ENCODE measurements at places on chromosomes 7 and 10.

DNA sequence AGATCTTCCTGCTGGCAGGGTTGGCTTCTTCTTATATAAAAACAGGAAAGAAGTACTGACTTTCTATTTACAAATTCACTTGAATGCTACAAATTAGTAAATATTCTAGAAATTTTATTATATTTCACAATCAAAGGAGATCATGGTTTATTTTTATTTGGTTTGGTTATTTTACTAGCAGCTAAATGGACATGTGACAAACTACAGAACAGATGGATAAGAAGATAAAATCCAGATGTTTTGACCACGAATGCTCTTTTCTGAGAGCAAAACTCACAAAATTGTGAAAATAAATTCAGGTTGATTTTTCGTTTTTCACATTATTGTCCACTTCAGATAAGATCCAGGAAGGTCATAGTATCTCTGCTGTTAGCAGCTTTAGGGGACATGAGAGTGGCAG lies 55.4 kb downstream of the CACNA2D1 start:
- no peak for DNase-seq

DNA sequence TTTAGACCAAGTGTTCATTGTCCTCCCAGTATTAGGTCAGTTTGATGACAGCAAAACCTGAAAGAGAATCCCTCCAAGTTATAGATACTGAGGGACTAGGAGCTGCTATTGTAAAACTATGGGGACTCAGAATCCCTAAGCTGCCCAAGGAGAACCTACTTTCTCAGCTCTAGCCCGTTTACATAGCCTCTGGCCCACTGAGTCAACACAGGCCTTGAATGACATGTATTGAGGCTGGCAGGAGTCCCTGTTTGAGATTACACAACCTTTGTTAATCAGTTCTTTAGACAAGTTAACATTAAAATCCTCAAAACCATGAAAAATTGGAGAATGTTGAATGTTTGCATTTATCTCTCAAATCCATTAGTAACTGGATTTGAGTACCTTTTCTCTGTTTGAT lies 1079.0 kb downstream of the KCNMA1 start:
- DNase-seq = no peak

DNA sequence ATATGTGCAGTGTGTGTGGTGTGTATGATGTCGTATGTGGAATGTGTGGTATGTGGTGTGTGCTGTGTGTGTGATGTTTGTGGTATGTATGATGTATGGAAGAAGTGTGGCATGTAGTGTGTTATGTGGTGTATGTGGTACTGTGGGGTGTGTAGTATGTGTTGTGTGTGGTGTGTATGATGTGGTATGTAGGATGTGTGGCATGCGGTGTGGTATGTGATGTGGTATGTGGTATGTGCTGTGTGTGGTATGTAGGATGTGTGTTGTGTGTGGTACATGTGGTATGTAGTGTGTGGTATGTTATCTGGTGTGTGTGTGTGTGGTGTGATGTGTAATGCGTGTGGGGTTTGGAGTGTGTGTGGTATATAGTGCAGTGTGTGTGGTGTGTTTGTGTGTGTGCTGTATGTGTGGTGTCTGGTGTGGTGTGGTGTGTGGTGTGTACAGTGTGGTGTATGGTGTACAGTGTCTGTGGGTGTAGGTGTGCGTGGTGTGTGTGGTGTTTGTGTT lies 129.6 kb downstream of the ATP6V0E2 start:
- no peak for DNase-seq

DNA sequence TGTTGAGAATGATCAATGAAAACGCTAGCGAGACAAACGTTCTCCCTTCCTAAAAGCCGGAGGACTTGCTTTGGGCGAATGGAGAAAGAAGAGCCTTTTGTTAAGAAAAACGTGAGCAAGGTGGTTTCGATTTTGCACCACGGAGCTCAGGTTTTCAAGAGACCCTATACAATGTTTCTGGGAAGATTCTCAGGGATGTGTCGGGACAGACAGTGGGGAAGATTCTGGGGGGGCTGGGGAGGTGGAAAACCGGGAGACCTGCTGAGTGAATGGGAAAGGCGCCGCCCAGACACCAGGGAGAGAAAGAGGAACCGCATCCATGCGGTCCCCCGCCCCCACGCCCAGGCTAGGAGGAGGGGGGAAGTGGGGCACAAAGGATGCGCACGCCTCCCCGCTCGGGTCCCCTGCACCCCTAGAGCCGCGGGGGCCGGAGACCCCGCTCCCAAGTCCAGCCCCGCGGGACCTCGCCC lies 745 bp downstream of the YWHAG start:
- peak; percentile 51 for DNase-seq

- no peak for DNase-seq
Observed at GRCh38 chr7:98409843-98410242, 9.0 kb upstream of the BAIAP2L1 start.

DNA sequence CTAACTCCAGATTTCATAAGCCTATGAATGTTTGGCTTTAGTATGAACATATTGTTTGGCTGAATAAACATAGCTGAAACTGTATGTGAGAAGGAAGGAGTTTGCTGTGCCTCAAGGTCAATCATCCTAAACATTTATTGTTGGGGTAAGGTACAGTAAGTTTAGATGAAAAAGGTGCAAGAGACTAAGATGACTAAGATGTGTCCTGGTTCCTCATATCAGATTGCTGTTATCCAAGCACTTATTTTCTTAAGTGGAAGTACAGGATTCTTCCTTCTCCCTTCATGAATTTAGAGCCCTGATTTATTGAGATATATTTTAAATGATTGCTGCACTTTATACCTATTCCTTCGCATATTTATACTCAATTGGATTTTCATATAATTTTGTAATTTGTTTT lies 12.2 kb downstream of the MDFIC start:
- DNase-seq = no peak

DNA sequence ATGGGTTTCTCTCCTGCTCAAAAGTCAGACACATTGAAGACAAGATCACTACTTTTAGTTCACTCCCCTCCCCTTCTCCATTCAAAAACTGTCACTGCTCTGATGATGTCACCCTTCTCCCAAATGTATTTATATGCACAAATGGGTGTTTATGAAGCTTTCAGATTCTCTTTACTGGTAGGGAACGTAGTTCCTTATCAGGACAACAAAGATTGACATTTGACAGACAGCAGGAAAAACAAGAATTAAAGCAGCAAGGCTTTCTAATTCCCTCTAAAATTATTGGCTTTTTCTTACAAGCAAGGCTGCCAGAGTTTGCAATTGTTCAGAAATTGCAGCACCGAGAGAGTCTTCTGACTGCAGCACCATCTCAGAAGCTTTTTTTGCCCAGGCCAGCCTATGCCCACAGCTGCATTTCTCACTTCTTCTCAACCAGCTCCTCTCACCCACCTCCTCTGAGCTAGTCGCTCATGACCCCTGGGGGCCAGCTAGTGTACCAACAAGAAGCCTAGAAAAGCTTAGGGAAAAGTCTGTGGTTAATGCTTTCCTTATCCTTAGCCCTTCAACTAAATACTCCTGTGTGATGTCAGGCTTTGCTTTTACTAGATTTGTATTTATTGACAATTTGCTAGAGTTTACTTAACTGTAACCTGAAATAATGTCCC lies 265.1 kb downstream of the HTR7 start:
- DNase-seq = no peak

DNA sequence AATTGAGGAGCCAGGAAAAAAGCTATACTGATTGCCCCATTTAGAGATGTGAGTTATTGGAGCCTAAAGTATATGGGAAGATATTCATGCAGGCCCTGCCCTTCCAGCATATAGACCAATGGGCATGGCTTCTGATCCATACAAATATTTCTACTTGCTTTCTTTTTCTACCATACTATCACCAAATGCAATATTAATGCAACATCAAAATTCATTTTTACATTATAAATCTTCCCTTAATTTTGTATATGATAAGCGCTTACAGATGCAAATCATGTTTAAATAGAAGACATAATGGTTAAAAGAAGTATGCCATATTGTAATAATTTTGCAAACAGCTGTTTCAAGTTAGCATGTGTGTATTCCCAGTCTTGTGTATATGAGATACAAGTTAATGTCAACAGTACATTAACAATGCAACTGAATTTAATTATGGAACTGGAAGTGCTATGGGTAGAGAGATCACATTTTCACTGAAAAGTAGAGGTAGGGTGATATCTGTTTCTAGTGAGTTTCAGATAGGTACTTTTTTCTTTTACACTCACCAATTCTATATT lies 24.6 kb upstream of the WNT16 start:
- no peak for DNase-seq

DNA sequence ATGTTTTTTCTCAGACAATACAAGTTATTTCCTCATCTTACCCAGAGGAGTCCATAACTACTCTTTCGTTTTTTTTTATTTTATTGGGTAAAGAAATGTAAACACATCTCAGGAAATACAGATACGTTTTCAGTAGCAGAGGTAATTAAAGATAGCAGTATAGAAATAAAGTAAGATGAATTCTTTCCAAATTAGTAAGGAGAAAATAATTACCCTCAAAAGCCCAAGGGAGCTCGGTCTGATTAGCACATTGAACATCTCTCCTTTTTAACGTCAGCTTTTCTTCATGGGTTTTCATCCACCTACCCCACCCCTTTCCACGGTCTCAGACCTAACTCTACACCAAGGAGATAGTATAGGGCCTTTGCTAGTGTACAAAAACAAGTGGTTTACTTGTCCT lies 294.2 kb downstream of the GRID1 start:
- no peak for DNase-seq

DNA sequence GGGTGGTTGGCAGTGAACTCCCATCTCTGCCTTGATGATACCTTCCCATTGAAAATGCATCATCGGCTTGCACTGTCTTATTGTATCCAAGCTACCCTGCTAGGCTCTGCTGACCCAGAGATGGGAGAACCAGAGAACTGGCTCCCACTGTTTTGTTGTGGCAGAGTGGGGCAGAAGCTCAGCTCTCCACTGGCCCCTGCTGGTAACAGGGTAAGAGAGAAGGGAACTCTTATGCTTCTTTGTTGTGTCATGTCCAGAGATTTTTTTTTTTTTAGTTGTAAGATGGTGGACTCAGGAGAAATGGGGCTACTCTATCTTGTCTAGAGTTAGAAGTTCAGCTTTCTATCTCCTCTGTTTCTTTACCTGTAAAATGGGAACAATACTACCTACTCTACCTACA lies 100.5 kb upstream of the SDK1 start:
- no peak for DNase-seq

DNA sequence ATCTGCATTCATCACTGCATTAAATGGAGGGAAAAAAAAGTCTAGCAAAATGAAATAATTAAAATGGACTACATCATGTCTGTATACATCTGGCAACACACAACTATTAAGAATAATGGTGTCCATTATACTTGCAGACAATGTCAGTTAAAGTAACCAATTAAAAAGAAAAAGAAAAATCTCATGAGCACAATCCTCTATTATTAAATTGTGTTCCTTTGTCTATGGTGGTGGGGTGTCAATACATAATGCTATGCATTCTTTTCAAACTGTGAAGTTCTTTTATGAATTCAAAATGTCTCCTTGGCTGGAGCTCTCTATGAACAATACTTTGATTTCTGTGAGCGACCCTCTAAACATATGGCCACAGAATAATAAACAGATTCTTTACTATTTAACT lies 63.5 kb downstream of the NRP1 start:
- DNase-seq = no peak

- no peak for DNase-seq
Observed at GRCh38 chr10:98314532-98315284, 46.7 kb upstream of the LOXL4 start.

- no peak for DNase-seq
Observed at GRCh38 chr7:31963569-31964175, 106.5 kb downstream of the PDE1C start.

DNA sequence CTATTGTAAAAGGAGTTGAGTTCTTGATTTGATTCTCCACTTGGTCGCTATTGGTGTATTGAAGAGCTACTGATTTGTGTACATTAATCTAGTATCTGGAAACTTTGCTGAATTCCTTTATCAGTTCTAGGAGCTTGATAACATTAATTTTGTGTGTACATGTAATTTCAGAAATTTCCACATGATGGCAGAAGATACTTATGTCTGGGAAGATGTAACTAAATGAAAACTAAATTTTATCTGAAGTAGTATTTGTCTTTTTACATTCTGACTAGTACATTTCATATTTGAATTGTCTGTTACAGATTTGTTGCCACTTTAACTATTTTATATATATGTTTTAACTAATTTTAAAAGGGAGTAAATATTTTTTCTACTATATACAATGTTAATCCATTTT lies 27.6 kb downstream of the SDHAF3 start:
- DNase-seq = peak; percentile 15

DNA sequence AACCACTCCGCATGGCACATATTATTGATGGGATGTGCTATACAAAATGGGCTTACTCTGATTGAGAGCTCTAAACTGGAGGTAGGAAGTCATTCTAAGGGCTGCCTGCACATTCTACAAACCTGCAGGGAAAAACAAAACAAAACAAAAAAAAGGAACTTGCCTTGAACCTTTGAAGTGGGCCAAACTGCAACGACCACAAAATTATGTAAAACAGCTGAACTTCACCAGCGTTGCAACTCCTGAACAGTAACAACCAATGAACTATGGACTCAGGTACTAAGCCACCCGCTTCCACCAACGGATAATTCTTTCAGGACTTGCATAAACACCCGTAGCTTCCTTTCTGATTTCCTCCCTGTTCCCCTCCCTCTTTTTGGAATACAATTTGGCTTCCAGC lies 80.4 kb downstream of the ZNF248 start:
- no peak for DNase-seq

GRCh38 chr10:2885288-2886278 lies 181.8 kb upstream of the PFKP start:
- DNase-seq = no peak

- DNase-seq = no peak
Observed at GRCh38 chr10:22243321-22243720, 25.5 kb upstream of the EBLN1 start.

- DNase-seq = no peak
Observed at GRCh38 chr7:123746931-123747488, 1.8 kb downstream of the WASL start.

DNA sequence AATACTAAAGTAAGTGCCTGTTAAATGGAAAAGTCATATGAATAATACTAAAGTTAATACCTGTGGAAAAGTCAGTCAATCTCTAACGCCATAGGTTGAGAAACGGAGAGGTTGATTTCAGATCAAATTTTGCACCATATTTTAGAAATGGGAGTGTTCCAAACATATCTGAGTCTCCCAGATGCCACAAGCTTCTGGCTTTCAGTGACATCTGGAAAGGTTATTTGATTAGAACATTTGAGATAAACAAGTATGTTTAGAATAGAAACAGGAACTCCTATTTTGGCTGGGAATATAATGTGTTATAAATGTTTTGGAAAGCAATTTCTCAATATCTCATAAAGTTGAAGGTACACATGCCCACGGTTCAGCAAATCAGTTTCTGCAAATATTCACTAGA lies 5.8 kb downstream of the MACC1 start:
- DNase-seq = no peak

DNA sequence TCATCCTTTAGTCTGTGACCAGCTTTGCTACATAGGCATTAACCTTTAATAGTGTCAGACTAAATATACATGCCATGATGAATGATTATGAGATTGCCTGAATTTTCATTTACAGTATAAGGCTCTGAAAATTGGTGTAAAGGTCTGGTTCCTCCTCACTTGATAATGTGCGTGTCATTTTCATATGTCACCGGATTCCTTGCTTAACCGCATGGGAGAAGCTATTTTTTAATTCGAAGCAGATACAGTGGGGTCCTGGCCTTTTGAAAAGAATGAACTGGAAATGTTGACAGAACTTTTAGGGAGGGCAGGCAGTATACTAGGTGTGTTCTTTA lies 192.4 kb upstream of the SH2B2 start:
- no peak for DNase-seq
